Small intestine (tissue), 16 donors: ENCODE measurements at places on chromosomes 7 and 10.

DNA sequence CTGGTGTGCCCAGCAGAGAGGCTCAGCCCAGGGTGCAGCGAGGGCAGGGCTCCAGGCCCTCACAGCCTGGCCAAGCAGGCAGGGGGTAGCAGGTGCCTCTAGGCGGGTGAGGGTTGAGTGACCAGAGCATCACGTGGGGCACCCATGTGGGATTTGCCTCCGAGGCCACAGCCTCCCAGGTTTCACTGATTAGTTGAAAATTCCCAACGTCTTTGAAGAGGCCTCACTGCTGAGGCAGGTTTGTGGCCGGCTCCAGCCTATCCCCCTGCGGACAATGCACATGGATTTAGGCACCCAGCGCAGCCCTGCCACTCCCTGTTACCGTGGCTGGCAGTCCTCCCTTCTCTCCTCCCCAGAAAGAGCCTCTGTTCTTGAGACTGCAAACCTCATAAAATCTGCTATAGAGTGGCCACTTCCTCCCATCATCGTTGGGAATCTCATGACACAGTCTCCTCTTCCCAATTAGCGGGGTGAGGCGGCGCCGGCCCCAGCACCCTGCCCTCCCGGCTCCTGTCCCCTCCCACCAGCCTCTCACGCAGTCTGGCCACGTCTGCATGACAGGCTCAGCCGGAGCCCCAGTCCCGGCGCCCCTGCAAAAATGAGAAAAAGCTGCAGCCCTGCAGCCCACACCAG is 10.8 kb downstream of the MYL10 start:
- DNase-seq, result no peak

DNA sequence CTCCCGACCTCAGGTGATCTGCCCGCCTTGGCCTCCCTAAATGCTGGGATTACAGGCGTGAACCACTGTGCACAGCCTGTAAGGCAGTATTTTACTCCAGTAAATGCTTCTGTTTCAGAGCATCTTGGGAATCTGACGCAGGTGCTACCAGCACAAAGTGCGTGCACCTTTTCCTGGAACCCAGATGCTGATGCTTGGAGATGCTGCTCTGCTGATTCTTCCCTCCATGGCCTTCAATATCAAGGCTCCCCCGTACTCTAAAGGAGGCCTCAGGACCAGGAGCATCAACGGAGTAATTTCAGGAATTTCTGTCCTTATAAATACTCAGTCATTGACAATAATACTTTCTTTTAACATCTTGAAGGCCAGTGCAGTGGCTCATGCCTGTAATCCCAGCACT is 23.5 kb downstream of the DENND2A start:
- no peak for DNase-seq

DNA sequence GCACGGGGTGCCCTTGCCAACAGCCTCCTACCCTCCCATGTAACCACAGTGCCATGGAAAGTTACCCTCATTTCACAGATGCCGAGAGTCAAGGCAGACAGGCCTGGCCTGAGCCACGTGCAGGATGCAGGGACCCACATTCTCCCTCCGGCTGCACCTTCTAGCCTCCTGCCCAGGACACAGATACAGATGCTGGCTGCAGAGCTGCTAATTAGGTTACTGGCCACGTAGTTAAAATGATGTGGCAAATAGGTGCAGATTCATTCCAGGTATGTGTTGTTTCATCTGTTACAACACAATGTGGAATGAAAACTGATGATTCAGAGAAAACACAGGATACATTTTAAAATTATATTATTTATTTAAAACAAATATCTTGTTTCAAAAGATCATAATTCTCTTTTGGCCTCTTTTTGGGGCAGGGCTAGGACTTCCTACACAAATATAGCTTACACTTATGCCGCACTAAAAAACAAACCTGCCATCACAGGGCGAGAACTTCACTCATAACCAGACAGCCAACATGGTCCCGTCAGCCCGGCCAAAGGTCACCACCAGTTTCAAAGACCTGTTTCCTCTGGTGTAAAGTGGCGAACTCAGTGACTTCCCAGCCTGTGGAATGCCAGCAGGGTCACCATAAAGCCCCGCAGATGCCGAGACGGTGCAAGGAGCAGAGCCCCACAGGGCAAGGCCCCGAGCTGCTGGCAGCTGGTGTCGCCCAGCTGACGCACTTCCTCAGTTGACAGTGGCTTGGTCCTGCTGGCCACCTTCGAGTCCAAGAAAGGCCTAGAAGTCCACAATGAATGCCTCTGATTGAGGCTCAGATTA is 83.5 kb downstream of the TNS3 start:
- peak; percentile 92 for DNase-seq

DNA sequence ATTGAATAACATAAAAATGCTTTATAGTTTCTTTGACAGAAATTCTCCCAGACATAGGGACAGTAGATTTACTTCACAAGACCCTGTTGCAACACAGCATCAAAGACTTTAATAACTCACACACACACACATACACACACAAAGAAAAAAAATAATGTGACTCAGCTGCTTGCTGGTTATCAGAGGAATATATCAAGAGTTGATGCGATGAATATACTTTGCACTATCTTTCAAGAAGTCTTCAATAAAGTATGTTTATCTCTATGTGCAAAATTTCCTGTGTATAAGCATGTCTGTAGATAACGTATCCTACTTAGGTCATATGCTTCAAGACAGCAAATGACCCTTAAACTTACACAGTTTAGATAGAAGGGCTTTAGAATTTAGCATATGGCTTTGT is 243.1 kb downstream of the ARL4A start:
- no peak for DNase-seq

DNA sequence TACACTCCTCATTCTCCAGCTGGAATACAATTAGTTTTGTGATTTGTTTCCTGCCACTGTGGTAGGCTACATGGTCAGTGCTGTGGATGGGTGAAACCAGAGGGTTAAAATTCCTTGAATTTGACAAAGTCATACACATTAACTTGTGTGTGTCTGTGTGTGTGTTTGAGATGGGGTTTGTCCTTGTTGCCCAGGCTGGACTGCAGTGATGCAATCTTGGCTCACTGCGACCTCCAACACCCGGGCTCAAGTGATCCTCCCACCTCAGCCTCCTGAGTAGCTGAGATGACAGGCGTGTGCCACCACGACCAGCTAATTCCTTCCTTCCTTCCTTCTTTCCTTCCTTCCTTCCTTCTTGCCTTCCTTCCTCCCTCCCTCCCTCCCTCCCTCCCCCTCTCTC is 24.8 kb upstream of the GIMAP8 start:
- no peak for DNase-seq

- DNase-seq, result no peak
Measured at GRCh38 chr10:14293526-14293925, 37.2 kb downstream of the FRMD4A start.

GRCh38 chr10:24568042-24568441 is 155.6 kb downstream of the ARHGAP21 start:
- no peak for DNase-seq

GRCh38 chr10:110016039-110016438 is 8.3 kb downstream of the ADD3 start:
- DNase-seq, result peak; percentile 60

DNA sequence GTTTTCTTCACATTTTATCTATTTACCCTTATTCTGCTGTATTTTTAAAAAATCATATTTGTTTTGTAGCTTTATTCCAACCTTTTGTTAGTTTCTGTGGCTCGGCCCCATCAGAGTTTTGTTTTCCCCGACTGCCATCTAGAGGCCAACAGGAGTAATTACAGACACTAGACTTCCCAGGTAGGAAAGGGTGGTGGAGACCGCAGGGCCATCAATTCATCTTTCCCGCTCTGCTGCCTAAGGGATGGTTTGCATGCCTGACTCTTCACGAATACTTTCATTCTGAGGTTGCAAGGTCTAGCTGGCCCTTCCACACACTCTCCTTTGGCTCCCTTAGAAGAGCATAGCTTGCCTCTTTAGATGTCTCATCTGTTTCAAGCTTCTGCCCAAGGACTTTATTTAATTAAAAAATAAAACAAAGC is 38.3 kb downstream of the LYZL2 start:
- peak; percentile 65 for DNase-seq

- peak; percentile 65 for DNase-seq
Measured at GRCh38 chr7:21355406-21355874, 72.4 kb upstream of the SP4 start.

GRCh38 chr10:62121187-62121530 is 147.5 kb downstream of the RTKN2 start:
- no peak for DNase-seq

- no peak for DNase-seq
Measured at GRCh38 chr10:79435271-79436065, 10.0 kb downstream of the ZCCHC24 start.

- DNase-seq, result no peak
Measured at GRCh38 chr7:138458576-138459412, 1.3 kb upstream of the TRIM24 start.

GRCh38 chr10:117617659-117618058 is 75.1 kb downstream of the EMX2 start:
- no peak for DNase-seq

DNA sequence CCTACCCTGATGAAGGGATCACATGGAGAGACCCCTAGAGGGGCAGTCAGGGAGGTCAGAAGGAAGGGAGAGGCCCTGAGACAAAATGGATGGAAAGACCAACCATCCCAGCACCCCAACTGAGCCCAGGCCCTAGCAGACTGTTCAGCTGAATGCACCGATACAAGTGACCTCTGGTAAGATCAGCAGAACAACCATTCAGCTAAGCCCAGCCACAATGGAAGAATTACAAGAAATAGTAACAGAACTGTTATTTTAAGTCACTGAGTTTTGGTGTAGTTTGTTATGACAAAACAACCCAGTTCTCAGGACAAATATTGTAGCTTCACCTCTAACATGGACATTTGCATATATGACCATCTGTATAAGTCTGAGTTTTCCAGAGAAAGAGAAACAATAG is 210.4 kb upstream of the SVIL start:
- no peak for DNase-seq

DNA sequence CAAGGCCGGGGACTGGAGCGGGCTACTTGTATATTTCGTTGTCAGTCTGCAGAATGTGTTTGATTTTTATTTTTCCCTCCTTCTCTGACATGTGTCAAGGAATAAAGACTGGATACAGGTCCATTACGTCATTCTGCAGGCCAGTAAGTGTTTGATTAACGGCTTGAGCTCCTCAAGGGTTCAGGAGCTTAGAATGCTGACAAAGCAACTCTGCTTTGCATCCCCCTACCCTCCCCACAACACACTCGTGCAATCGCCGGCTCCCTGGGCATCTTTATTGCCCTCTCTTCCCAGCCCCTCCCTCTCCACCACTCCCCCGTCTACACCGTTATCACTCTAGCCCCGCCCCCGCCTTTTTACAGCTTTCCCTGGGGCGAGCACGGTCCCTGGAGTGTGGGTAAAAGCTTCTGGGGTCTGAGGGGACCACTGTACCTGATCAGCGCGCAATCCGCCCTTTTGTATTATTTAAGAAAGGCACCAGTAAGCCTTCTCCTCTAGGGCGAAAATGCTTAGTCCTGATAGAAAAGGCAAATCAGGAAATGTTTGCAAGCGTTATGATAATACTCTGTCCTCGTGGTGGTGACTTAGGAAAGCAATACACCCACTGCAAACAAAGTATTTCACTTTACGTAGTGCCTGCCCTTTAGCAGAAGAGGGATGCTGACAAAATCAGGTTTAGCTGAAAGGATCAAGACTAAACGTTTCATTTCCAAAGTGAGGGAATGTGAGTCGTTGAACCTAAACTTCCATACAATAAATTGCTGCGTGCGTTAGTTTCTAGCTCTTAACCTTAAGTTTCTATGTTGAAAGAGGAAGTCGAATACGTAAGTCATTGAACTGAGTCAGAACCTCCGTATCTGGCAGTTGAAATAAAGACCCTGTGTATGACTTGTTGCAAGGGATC is 1.4 kb upstream of the CREB5 start:
- DNase-seq, result no peak

- DNase-seq, result no peak
Measured at GRCh38 chr10:77713521-77714280, 76.1 kb upstream of the KCNMA1 start.

DNA sequence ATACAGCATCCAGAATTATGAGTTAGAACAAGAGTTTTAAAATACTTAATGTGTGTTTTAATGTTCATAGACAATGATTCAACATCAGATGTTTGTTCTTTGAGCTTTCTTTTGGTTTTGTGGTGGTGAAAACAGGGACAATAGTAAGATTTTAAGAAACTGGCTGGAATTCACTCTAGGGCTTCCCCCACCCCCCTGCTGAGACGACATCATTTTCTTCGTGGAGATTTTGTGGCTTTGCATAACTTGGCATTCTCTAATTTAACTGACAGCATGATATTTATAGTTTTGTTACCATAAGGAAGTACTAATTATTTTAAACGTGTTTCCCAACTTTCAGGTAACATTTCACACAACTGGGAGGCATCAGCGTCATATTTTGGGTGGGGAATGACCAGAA is 184.1 kb downstream of the BICC1 start:
- no peak for DNase-seq

- DNase-seq, result no peak
Measured at GRCh38 chr10:52353205-52353604, 39.1 kb downstream of the DKK1 start.

DNA sequence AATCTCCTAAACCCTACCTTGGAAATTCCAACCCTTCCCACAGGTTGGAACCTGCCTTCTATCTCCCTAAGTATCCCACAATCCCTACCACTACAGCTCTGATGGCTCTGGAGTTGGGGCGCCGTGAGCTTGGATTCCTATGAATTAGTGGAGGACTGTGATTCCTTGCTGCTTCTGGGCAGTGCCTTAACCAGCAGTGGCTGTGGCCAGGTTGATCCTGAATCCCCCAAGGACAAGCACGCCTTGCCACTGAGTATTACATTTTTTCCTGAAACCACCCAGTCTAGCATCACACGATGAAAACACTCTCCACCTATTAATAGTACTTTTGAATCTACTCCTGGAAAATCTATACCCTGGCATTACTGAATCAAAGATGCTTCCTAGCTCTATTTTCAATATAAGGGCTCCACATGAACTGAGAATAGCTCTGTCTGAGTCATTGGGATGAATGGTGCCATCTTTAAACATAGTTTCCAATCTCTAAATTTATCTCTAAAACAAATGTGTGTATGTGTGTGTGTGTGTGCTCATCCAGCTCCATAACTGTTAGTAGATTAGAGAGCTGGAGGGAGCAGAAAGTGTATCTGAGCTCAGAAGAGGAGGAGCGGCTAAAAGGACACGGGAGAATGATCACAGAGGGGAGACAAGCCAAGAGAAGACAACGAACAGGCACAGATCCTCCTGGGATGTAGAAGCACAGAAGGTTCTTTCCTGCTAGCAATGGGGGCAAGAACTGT is 11.9 kb upstream of the INPP5F start:
- no peak for DNase-seq
